Hematopoietic multipotent progenitor cell treated with erythropoietin and hydrocortisone succinate and interleukin-3 and kit ligand, for 15 days (in vitro differentiated cells): ENCODE measurements at places on chromosomes 13 and 19.

GRCh38 chr13:99124046-99124400 lies 76.6 kb upstream of the UBAC2 start:
- no peak for DNase-seq

GRCh38 chr13:33275916-33276315 lies 9.6 kb downstream of the STARD13 start:
- no peak for DNase-seq

DNA sequence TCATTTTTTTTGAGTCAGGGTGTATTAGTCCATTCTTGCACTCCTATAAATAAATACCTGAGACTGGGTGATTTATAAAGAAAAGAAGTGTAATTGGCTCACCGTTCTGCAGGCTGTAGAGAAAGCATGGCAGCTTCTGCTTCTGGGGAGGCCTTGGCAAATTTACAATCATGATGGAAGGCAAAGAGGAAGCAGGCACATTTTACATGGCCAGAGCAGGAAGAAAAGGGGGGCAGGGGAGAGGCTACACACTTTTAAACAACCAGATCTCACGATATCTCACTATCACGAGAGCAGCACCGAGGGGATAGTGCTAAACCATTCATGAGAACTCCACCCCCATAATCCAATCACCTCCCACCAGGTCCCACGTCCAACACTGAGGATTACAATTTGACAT lies 44.5 kb upstream of the MIR17HG start:
- DNase-seq = no peak

DNA sequence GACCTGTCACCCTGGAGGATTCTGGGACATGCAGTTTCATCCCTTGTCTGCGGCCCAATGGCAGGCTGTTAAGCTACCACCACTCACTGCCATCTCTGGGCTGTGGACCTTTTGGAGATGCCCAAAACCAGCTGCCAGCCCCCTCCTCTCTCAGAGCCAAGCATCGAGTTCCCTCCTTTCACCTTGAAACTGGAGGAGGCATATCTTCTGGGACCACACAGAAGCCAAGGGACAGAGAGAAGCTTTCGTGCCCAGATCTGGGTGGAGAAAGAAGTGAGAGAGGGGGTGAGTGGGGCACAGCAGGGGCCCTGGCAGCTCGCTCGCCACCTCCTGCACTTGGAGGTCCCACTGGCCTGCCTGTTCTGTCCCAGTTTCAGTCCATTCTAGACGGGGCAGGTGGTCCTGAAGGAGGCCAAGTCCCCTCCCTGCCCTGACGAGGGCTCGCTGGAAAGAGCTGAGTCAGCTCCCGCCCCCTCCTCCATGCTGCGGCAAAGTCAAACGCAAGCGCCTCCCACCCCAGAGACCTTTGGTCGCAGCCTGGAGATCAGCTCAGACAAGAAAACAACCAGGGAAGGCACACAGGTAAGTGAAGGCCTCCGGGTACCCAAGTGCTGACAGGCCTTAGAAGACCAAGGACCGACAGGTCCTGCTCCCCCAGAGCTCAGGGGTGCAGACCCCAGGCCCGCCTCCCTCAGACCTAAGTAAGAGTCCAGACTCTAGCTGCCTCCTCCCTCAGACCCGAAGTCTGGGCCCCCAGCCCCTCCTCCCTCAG lies 3.8 kb downstream of the BCAT2 start:
- no peak for DNase-seq

DNA sequence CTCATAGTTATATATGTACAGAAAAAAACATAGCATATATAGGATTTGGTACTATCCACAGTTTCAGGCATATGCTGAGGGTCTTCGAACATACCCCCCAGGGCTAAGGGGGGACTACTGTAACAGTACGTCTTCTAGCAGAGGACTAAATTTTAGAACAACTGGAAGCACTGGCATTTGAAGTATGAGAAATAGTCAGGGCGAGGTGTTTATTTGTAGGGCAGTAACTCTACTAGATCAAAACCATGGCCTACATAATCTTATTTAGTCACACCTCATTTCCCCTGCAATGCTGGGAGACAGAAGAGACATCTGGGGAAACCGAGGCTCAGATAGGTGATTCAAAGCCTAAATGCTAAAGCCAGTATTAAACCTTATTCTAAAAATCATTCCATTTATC lies 245.6 kb downstream of the DCT start:
- no peak for DNase-seq

DNA sequence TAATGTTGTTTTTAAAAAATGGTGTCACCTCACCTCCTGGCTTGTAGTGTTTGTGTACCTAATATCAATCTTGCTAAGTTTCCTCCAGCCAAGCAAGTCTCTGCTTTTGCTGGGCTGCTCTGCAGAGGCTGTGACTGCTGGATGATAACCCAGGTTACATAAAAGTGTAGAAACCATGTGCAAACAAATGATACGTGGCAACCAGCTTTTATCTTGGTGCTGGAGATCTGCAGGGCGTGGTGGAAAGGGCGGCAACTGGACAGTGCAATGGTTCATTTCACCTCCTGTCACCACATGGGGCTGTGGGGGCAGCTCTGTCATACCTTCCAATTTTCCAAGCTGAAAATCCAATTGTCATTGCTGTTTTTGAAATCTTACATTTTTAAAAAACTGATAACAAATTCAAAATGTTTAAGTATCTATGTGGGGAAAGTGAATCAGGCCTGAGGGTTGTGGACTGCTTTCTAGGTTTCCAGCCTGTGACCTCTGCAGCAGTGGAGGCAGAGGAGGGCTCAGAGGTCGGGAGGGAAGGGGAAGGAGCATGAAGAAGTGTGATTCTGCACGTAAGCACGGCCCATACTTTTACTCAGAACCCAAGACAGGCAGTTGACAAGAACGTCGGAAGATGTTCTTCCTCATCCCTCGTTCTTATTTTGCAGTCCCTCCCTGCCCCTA lies 9.7 kb downstream of the GPR42 start:
- DNase-seq = peak; percentile 44

- no peak for DNase-seq
Measured at GRCh38 chr19:19463348-19464117, 51.8 kb downstream of the TSSK6 start.
